ENCODE measurements at places on chromosomes 7 and 10. TPM values are rescaled to one million over a fixed set of nuclear protein-coding genes. Genes with fewer than 3 reads are reported as not detected.

DNA sequence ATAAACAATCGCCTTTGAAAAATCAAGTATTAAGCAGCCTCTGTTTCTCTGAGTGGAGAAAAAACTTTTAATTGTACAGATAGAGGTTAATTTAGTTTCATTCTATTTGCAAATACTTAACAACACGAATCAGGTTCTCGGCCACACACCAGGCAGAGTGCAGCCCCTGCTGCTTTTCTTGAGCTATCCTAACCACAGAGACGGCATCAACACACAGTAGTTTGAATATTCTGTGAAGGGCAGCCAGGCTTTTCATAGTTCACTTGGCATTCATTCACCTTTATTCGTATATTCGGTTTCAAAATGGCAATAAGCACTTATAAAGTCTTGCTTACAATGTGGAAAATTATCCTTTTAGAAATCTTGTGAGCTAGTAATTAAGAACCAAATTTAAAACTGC is 5.7 kb downstream of the ADARB2 start:
- DNase-seq: no peak

- DNase-seq: no peak
These were observed 274.8 kb upstream of the TAC1 start for GRCh38 chr7:97457054-97457453.

- DNase-seq: no peak
These were observed 50.3 kb downstream of the ATXN7L1 start for GRCh38 chr7:105826143-105826542.

DNA sequence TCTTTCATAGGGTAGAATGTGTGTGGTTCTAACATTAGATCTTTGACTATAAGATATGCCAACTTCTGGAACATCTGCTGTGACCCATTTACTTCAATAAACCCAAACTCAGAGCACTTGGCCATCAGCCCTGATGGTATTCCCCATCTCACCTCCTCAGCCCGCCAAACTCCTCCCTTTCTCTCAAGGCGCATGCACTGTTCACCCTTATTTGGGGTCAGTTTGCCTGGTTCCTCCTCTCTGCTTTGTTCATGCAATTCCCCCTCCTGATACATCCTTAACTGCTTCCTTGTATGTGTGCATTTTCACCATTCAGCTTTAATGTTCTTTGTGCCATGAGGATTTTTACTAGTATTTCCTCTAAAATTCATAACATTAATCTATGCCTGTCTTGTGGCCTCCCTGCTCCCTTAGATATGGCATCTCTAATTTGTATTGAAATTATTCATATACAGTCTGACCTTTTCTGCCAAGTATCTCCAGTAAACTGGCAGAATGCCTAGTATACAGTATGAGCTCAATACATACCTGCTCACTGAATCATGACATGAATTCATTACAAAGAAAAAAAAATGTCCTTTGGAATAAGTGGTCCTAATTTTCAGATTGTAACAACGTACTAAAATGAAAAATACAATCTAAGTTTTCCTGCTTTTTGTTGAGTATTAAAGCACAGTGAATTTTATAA is 336.8 kb upstream of the IGFBP3 start:
- DNase-seq: no peak

DNA sequence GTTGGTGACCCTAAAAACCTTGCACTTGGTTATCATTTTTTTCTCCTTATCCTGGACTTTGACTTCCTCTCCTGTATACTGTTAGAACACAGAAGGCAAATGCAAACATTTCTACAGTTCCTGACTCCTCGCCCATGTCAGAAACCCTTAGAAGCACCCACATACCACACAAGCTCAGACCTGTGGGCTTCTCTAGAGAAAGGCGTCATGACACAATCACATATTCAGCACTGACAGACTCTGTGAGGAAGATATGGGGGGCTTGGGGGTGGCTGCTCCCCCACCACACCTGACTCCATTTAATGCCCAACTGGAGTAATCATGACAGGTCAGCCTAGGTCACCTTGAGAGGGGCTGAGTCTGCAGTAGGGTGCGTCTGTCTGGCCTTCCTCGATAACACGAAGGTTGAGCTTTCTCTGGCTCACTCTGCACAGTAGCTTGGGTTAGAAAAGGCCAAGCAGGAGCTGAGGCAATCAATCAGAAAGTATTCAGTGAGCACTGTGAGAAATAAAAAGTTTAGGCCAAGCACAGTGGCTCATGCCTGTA is 50.9 kb downstream of the CCDC3 start:
- no peak for DNase-seq

DNA sequence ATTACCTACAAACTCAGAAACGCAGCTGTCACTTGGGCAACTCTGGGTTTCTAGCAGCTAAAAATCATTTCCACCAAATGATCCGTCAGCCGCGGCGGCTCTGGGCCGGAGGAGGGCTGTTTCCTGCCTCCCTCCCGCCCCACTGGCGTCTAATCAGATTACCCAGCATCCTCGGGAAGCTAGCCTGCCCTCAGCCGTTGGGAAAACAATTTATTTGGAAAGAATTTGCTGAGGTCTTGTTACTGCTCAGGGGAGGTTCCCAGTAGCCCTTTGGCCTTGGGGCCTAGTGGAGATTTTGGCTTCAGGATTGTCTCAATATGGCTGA is 65.0 kb upstream of the ADGRA1 start:
- DNase-seq: no peak

- no peak for DNase-seq
These were observed 75.3 kb upstream of the SAMD8 start for GRCh38 chr10:75035975-75036708.

- no peak for DNase-seq
These were observed 5.3 kb upstream of the CRHR2 start for GRCh38 chr7:30687604-30688003.

DNA sequence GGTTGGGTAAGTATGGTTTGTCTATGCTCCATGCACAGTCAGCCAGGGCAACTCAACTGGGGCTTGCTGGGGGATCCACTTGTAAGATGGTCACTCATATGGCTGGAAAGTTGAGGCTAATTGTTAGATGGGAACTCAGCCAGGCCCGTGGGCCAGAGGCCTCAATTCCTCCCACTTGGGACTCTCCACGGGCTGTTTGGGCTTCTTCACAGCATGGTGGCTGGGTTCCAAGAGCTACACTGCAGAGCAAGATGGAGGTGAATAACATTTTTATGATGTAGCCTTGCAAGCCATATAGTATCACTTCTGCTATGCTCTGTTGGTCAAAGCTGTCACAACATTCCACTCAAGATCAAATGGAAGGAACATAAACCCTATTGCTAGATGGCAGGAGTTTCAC is 39.2 kb downstream of the ELMO1 start:
- DNase-seq: no peak

DNA sequence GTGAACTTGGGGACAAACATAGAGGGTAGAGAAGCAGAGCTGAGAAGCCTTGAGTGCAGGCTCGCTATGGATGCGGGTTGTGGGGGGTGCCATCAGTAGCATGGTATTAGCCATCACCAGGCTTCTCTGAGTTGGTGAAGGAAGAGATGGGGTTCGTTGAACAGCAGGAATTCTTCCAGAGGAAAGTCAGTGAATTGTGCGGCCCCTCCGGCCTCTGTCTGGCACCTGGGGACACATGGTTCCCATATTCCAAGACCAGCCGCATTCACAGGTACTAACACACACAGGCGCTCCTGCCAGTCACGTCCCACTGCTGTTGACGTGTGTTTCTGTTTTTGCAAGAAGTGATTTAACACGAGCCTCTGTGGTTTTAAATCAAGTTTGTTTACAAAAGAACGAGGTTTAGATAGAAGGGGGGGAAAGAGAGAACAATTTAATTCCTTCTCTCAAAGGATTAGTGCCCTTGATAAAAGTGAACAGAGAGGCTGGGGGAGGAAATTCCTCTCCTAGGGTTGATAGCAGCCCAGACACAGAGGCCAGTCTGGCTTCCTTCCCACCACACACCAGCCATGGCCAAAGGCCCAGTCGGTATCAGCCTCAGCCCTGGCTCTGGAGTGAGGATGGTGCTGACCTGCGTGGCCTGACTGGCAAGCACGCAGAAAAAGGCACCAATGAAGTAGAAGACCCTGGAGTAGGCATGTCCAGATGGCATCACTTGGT is 252.6 kb upstream of the IGFBP3 start:
- peak; percentile 58 for DNase-seq

DNA sequence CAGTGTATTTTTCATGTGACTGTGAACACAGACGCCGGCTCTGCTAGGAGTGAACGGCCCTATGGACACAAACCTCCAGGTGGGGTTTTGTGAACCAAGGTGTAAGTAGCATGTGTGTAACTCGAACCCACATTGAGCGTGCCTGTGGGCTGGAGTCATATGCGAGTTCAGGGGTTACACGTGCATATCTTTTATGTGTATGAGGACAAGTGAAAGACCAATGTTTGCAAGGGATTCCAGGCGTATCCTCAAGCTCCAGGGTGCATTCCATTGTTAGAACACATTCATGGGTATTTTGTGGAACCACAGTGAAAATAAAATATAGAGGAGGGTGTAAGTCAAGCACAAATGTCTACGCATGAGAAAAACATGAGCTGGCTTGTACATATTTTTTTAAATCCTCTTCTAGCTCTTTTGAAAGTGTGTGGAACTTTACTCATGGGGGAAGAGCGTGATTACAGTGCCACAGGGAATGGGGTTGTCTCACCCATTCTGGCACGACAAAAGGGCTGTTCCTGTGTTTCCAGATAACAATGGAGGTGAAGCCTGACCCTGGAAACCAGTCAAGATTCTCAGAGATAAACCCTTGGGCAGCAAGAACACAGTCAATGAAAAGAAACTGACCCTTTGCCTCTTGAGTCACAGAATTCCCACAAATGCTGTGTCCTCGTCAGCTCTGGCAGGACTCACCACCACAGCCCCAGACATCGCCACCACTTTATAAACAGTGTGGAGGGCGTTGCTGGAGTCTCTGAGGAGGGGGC is 37.0 kb upstream of the GOT1 start:
- no peak for DNase-seq

- DNase-seq: no peak
These were observed 141.9 kb upstream of the MKI67 start for GRCh38 chr10:128268015-128268722.

- no peak for DNase-seq
These were observed 117.7 kb downstream of the CCNY start for GRCh38 chr10:35453855-35454532.

- DNase-seq: no peak
These were observed 527.5 kb downstream of the INHBA start for GRCh38 chr7:41175435-41175834.

GRCh38 chr7:113374955-113375354 is 256.6 kb upstream of the SMIM30 start:
- no peak for DNase-seq

DNA sequence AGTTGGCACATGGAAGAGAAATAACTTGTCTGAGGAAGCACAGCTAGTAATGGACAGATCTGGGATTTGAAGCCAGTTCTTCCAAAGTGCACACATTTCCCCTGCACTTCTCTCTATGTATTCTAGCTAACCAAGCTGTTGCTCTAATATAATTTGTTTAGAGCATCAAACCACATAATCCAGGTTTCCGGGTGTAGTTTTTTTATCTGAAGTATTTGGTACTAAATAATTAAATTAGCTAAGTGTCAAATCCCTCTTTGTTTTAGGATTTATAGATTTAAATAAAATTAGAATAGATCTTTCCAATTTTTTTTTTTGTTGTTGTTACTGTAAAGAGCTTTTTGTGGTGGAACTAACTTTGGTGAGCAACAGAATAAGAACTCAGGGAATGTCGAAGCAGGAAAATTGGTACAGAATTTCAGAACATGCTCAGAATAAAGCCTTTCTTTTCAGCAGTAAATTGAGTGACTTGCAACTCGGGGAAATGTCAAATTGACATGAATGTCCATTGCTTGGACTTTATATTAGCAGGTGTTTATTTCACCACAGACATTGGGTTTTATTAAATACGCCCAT is 33.7 kb downstream of the CAMK1D start:
- DNase-seq: no peak

C10orf71 gene
- total RNA-seq: 136 TPM

HTR5A gene
- total RNA-seq: not detected

BBS9 gene
- 13.7 TPM for total RNA-seq

HMX2 gene
- total RNA-seq: not detected

SRRM3 gene
- 6.1 TPM for total RNA-seq

AFAP1L2 gene
- 7.0 TPM for total RNA-seq

CUBN gene
- 0.44 TPM for total RNA-seq

CDHR3 gene
- 11.4 TPM for total RNA-seq

TRIM50 gene
- total RNA-seq: 0.33 TPM

All from left ventricle myocardium inferior (tissue), 1 donor.